ENCODE measurements at places on chromosomes 12 and 14.

- DNase-seq, result no peak
Measured at GRCh38 chr12:89993632-89994031, 285.0 kb upstream of the ATP2B1 start.

DNA sequence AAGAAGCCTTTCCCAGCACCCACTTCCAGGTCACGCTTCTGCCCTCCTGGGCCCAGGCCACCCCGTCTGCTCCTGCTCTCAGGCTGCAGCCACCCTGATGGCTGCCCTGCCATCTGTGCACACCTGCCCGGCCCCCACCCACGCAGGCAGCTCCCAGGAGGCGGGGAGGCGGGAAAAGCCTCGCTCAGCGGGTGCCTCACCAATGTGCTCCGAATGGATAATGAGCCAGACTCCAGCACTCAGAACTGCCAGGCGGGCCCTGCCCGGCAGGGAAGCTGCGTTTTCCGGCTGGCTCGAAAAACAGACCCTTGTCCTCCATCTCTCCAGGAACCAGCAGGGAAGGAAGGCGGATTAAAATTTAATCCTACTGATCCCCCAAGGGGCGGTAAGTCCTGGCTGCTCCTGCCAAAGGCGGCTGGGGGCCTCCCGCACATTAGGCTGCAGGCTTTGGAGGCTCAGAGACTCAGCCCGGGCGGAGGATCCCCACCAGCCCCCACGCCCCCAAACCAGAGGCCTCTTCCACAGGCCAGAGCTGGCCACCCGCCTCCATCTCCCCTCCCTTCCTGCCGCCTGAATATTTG is 104.0 kb downstream of the NCOR2 start:
- no peak for DNase-seq

GRCh38 chr12:48995086-48995879 is 3.9 kb downstream of the DDN start:
- no peak for DNase-seq

GRCh38 chr12:11609045-11609444 is 40.4 kb upstream of the ETV6 start:
- DNase-seq, result no peak

GRCh38 chr12:8991371-8992345 is 2.3 kb downstream of the KLRG1 start:
- DNase-seq, result no peak

GRCh38 chr14:61837336-61838229 is 75.4 kb downstream of the SNAPC1 start:
- peak; percentile 70 for DNase-seq

GRCh38 chr12:70741256-70741655 is 104.0 kb upstream of the PTPRB start:
- no peak for DNase-seq

GRCh38 chr12:3333991-3334391 is 157.0 kb upstream of the PRMT8 start:
- no peak for DNase-seq

DNA sequence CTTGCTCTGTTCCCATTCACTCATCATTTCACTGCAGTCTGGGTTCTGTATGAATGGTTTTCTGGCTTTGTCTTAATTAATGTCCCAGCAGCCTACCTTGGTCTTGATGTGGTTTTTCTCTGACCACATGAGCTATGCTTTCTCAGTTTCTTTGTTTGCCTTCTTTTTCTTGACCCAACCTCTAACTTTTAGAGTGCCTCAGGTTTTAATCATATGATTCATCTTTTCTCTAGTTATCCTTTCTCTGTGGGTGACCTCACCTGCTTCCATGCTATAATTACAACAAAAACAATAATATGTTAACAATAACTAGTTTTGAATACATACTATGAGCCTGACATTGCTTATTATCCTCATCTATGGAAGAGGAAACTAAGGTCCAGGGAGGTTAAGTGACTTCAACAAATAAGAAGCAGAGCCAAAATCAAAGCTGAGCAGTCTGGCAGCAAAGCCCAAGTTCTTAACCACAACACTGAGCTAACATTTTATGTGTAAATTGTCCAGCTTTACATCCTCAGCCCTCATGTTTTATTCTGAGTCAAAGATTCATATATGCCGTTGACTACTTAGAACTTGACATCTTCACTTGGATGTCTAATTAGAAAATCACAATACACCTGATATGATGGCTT is 4.7 kb upstream of the EPYC start:
- no peak for DNase-seq

All from stimulated activated CD4-positive, alpha-beta T cell treated with anti-CD3 and anti-CD28 coated beads, Interleukin-12 subunit alpha, Interleukin-12 subunit beta, amount 100 ng/mL, for 4 hours (primary cell).